Calu3 (cell line): ENCODE measurements at places on chromosomes 1 and 21. TPM values are rescaled to one million over a fixed set of nuclear protein-coding genes. Genes with fewer than 3 reads are reported as not detected.

GRCh38 chr1:159798893-159799292, 3.3 kb upstream of the FCRL6 start:
- H3K4me1 ChIP-seq: no peaks in the 10 kb centered on the region
- peaks cover 40% of the 10 kb centered on the region for H3K27me3 ChIP-seq
- H3K27ac ChIP-seq: no peak overlapping the region

DNA sequence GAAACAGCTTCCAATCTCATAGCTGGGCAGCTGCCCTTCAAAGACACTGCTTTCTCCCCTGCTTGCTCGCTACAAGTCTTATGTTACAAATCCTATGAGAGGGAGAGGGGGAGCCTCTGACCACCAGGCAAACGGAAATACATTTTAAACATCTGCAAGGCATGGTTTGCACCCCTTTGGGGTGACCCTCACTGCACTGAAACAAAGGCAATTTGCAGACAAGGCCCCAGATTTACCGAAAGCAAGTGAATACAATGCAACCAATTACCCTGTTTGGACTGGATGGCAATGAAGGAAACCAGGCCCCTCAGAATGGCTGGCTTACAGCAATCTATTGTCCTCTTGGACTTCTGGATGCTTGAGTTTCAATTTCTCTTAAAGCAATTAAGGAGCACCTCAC, 11.8 kb upstream of the ATP13A2 start:
- no peak for DNase-seq
- H3K36me3 ChIP-seq: peaks cover 14% of the 10 kb centered on the region
- no peaks in the 10 kb centered on the region for H3K4me1 ChIP-seq
- H3K27ac ChIP-seq: no peak overlapping the region
- H3K4me3 ChIP-seq: no peak overlapping the region

DNA sequence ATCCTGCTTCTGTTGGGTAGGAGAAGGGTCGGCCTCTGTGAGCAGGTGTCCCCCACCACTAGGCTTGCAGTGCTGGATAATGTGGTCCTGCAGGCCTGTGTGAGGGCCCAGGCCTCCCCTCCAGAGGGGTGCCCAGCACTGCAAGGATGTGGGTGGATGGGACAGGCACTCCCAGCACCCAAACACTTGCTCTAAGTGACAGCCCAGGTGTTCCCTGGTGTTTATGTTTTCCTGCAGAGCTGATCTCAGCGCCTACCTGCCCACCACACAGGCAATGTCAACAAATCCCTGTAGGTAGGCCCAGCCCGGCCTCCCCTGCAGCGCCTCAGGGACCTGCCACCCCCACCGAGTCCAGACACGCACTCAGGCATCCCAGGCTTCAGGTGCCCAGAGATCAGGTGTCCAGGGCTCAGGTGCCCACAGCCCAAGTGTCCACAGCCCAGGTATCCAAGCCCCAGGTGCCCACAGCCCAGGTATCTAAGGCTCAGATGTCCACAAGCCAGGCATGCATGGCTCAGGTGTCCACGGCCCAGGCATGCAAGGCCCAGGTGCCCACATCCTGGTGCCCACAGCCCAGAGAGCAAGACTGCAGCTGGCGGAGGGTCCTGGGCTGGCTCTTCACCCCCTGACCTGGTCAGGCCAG, 59.2 kb downstream of the WNT9A start:
- peaks cover 7% of the 10 kb centered on the region for H3K27me3 ChIP-seq
- no peaks in the 10 kb centered on the region for H3K36me3 ChIP-seq
- no peak overlapping the region for H3K4me3 ChIP-seq

GRCh38 chr1:6056572-6056948, 10.9 kb downstream of the KCNAB2 start:
- H3K4me3 ChIP-seq: no peak overlapping the region
- H3K27ac ChIP-seq: no peak overlapping the region
- H3K27me3 ChIP-seq: peaks cover 24% of the 10 kb centered on the region
- H3K4me1 ChIP-seq: peaks cover 7% of the 10 kb centered on the region
- no peak for DNase-seq
- H3K36me3 ChIP-seq: peaks cover 12% of the 10 kb centered on the region

RIPK4 gene
- total RNA-seq: 30.0 and 30.3 TPM in 2 replicates
